ENCODE measurements at places on chromosomes 1 and 21.

- no peak for DNase-seq
These were observed 298.9 kb downstream of the DSCAM start for GRCh38 chr21:40547906-40548513.

GRCh38 chr1:244041466-244042120, 9.5 kb upstream of the ZBTB18 start:
- DNase-seq, result no peak

GRCh38 chr1:43188106-43188505, 16.0 kb downstream of the CFAP57 start:
- DNase-seq, result no peak

DNA sequence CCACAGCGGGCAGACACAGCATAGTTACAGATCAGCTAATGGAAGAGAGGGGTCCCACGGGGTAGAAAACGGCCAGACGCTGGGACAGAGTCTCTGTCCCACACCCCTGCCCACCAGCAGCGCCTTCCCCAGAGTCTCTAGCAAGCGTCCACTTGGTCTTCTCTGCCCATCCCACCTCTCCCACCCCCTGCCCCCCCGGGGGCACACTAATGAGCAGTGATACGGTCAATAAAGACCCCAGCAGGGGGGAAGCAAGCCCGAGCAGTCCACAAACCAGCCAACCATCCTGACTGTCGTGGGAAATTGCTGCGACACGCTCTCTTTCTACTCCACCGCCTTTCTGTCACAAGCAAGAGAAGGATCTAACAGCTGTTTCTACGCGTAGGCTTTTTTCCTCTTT, 374.7 kb downstream of the NPHP4 start:
- no peak for DNase-seq

DNA sequence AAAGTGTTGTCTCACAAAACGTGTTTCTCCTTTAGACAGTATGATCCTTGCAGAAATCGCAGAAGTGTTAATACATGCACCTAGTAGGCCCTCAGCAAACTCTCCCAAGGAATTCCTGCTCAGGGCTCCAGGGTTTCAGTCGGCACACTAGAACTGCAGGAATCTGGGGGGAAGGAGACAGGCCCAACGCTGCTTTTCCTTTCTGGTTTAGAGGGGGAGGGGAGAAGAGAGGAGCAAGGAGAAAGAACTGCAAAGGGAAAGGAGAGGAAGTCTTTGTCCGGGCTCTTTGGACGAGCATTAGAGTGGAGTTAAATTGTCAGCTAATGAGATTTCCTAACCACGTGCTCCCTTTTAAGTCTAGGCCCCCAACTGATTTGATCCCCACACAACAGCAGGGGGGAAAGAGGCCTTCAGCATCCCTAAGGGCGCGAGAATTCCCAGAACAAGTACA, 103.7 kb upstream of the SOD1 start:
- no peak for DNase-seq

- DNase-seq, result no peak
These were observed 27.8 kb upstream of the TIAM1 start for GRCh38 chr21:31371715-31372470.

DNA sequence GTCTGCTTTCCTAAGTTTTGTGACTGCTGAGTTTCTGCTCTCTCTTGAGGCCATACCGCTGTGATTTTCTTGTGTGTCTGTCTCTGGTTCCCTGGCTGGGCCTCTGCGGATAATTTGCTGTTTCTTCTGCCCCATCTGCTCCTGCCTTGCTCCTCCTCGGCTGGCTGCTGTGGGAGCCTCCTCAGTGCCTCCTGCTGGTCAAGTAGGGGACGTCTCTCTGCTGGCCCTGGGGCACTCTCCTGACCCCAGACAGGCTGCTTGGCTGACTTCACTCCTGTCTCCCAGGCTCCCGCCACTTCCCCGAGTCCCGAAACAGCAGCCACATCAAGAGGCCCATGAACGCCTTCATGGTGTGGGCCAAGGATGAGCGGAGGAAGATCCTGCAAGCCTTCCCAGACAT, 28.5 kb downstream of the ETNK2 start:
- peak; percentile 32 for DNase-seq

- no peak for DNase-seq
These were observed 616 bp upstream of the LAX1 start for GRCh38 chr1:203764105-203765028.

DNA sequence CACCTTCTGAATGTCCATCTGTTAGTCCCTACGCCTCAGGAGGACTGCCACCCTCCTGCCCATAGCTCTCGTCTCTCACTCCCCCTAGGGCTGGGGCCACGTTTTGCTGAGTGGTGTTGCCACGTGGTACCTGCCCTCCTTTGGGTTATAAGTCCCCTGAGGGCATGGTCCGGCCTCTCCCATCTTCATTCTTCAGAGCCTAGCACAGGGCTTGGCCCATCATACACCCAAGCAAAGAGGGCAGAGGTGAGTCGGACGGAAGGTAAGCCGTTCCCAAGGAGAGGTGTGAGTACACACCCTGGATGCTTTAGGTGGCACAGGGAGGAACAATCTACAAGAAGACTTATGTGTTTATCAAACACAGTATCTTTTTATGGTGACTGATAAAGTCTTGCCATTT, 10.9 kb downstream of the PADI2 start:
- DNase-seq, result no peak

- no peak for DNase-seq
These were observed 15.9 kb downstream of the ERRFI1 start for GRCh38 chr1:8010080-8010664.

- DNase-seq, result no peak
These were observed 259.7 kb downstream of the RHOU start for GRCh38 chr1:228994676-228995594.

DNA sequence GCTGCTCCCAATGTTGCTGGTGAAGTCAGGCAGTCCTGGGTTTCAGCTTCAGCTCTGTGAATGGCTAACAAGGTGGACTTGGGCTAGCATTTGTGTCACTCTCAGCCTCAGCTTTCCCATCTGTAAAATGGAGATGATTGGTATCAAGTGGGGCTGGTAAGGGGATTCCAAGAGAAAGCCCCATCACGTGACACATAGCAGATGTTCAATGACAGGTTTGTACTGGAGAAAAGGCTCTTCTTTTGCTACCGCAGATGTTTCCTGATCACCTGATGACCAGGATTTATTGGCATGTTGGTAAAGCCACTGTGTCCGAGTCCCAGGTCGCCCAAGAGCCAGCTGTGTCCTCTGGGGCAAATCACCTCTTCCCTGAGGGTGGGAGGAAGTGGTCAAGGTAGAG, 335.0 kb downstream of the MATN1 start:
- DNase-seq, result no peak

DNA sequence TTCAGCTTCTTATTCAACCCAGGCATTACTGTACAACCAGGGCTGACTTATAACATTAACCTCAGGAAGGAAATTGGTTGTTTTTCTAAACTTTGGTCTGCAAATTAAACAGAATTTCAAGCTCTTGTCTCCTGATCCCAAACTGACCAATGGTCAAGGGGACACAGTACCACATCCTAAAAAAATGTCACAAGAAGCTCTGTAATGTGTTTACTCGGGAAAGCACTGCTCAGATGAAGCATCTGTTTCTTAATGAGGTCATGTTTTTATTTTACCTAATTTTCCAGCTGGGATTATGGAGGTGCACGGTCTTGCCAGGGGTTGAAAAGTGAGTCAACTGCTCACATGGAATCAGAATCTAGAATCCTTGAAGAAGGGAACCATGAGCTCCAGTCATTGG, 18.7 kb downstream of the ADAMTS5 start:
- no peak for DNase-seq

DNA sequence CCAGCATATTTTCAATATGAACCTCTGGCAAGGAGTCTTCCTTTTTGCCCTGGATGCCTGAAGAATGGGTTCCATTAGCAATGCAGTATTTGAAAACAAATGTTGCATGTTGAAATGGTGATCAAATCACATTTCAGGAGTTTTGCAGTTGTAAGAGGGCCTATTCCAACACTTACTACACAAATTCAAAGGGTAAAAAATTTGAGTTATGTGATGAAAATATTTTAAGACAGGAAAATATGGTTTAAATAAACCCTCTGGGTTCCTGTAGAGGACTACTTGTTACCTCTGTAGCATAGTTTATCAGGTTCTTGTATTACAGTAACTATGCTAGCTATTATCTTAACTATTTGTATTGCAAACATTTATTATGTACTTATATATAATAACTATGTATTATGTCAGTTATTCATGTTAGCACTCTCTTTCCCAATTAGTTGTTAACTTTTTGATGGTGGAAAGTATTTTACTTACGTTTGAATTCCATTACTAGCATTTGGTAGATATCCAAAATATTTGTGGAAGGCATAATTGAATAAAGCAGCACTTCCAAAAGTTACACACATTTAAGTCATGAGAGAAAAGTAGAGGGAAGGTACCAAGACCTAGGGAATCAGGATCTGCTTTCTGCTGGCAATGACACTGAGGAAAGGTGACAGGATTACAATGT, 312.9 kb downstream of the GRIK1 start:
- no peak for DNase-seq

DNA sequence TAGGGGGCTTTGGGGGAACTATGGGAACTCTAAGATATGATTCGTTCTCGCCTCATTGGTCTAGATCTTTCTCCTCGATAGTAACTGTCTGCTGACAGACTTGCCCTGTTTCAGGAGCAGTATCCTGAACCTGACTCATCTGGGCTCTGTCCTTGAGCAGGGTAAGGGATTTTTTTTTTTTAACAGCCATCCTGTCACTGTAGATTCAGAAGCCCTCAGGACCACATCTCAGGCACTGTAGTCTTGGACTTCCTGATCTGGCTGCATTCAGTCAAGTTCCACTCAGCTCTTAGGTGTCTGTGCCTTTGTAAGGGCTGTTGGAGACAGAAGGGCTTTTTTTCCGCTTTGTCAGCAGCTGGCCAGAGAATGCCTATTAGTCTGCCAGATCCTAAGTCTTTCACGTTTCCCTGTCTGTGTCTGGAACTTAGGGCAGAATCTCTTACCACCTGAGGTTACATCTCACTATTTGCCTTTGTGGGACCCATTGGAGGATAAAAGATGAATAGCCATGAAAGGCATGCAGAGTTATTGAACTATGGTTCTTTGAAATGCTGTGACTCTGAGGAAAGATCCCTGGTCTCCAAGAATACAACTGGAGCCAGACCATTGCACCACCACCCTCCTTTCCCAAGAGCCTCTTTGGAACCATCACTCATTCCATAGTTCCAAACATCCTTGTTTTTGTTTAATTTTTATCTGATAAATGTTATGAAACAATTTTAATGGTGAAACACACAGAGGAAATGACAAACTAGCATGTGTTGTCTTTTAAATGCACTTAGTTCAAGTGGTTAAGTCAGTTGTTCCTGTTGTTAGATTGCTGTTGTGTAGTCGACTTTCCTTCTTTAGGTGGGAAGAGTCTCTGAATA, 49.7 kb upstream of the MACF1 start:
- DNase-seq, result no peak

Measured in neural crest cell (in vitro differentiated cells).